ENCODE measurements at places on chromosomes 13 and 19.
A peak's percentile ranks its signal among the peaks of the same experiment; 100 is the strongest.

- DNase-seq = no peak
Measured at GRCh38 chr13:29324601-29325000, 270.9 kb downstream of the SLC7A1 start.

- DNase-seq = no peak
Measured at GRCh38 chr13:34026308-34026707, 208.4 kb downstream of the RFC3 start.

DNA sequence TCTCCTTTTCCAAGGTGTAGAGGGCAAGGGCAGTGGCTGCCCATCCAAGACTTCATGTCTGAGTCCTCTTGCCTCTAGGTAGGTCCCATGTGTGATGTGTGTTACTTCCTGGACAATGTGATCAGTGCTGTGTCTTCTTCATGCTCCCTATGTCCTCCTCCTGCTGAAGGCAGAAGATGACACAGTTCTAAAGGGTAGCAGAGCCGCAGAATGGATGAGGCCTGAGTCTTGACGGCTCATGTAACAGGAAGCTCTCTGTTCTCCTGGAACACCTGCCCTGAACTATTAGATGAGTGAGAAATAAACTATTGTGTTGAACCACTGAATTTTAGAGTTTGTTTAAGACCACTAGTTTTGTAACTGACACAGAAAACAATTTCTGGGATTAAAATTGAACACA lies 165.9 kb downstream of the NDFIP2 start:
- DNase-seq = peak; percentile 34

- peak; percentile 46 for DNase-seq
Measured at GRCh38 chr13:97030705-97031452, 36.6 kb upstream of the OXGR1 start.

- no peak for DNase-seq
Measured at GRCh38 chr13:40987606-40988280, 31.4 kb downstream of the ELF1 start.

DNA sequence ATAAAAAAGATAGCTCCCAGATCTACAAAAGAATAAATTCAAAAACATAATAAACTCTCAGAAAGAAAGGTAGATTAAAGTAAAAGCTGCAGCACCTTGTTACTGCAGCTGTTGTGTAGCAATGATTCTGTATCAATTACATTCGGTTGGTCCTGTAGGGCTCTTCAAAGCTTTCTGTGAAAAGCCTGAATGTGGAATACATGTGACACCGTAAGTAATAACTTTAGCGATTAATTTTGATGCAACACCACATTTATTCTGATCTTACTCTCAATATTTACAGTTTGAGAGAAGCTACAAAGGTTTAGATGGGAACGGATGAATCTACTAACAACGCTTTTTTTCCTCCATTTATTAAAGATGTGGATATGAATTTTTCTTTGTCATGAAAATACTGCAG lies 279.2 kb downstream of the DACH1 start:
- DNase-seq = no peak

DNA sequence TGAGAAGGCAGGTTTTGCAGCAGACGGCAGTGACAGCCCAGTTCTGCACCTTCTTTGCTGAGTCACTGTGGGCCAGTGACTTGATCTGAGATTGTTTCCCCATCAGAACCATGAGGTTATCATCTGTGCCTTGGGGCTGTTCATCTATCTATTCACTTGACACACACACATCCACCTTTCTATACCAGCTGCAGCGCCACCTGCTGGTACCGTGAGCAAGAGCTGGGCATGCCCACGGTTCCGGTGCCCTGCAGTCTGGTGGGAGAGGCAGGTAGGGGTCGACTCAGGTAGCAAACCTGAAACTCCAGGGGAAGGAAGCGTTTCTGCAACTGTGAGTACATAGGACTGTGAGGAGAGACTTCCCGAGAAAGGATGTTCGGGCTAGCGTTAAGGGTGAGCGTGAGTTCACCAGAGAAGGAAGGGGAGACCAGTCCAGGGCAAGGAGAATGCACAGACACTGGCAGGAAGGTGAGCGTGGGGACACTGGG lies 7.5 kb upstream of the LIN7B start:
- DNase-seq = peak; percentile 85

Measured in epithelial cell of esophagus (primary cell).